ENCODE measurements at places on chromosomes 6 and 20.

GRCh38 chr6:150395388-150396009 is 26.7 kb downstream of the IYD start:
- peak; percentile 44 for DNase-seq

DNA sequence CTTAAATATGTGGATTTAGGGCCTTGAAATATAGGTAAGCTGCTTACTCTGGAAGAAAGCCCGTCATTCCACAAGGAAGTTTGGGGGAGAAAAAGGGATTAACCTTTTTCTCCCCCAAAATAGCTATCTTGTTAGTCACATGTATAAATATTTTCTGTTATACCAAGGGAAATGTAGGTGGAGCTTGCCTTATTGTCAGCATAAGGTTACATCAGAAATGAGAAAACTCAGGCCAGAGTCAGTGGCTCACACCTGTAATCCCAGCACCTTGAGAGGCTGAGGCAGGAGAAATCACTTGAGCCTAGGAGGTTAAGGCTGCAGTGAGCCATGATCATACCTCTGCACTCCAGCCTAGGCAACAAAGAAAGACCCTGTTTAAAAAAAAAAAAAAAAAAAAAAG is 129.9 kb downstream of the LRFN2 start:
- no peak for DNase-seq

DNA sequence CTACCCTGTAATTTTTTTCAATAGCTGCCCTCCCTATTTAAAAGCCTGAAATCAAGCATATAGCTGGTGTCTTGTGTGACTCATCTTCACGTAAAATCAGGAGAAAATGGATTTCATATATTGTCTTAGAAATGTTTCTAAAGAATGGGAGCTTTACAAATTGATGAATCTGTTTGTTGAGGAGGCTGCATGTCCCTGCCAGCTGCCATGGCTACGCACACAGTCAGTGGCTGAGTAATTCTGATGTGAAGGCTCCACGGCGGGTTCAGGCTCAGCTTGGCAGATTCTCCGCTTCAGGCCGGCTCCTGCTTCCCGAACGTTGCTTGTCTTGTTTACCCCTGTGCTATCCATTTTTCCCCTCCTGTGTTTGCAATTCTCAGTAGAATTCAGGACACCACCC is 82.8 kb downstream of the CCDC170 start:
- DNase-seq = no peak

- no peak for DNase-seq
Observed at GRCh38 chr6:116286773-116287358, 7.1 kb upstream of the TSPYL1 start.

- DNase-seq = no peak
Observed at GRCh38 chr6:168226902-168227318, 92.7 kb downstream of the DACT2 start.

DNA sequence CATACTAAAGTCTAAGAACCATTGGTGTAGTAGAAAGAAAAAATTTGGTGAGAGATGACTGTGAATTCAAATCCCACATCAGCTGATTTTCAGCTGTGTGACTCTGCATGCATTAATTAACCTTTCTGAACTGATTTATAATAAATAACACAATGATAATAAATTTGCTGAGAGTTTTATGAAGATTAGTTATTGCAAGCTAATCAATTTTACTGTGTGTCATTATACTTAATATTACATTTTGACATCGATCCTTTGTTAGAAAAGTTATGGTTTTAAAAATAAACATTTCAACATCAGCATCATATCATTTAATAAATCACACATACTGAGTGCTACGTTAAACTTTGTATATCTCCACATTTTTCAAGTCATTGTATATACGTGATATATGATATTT is 599.7 kb upstream of the MMS22L start:
- no peak for DNase-seq

Measured in CD4-positive, alpha-beta T cell treated with Interleukin-2 at 100 ng/mL for 4 hours (primary cell).